ENCODE measurements at places on chromosomes 16 and 17.

DNA sequence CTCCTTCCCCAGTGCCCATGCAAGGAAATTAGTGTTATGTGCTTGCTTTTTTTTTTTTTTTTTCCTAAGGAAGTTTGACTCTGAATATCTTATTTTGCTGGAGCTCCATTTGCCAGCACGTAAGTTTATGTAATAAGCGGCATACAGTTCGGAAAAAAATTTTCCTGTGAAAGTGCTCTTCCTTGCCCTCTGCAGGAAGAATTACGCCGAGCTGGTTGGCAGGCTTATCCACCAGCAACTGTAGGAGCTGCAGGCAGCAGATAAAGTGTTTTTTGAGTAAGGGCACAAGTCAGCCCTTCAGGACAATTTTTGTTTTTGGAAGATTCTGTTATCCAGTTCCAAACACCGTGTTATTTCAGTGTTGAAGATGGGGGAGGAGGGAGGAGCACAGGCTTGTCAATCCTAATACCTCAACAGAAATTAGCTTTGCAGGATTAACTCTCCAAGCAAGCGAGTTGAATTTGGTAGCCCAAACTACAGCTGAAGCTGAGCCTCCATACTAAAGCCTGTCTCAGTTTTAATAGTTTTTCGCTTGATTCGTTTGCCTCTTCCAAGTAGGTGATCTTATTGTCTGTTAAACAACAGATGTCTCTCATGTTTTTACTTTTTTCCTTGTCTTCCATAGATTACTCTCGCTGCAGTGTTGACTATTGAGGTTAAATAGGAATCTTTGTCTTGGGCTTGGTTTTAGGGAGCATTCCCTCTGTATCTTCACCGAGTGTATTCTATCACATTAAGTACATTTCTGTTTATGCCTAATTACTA, 1.1 kb downstream of the SPECC1 start:
- DNase-seq = peak; percentile 70

DNA sequence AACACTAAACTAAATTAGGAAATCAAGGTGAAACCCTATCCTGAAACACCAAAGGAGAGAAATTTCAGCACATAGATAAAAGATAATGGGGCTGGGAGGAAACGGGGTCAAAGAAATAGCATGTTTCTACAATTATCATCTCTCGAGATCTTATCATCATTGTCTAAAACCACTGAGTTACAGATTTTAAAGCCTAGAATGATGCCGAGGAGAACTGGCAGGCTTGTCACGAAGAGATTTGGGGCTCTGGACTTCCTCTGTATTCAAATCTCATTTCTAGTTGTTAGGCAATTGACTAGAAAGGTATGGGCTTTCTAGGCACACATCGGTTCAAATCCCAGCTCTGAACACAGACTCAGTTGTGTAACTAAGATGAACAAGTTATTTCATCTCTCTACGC, 9.3 kb downstream of the PDZD9 start:
- no peak for DNase-seq

DNA sequence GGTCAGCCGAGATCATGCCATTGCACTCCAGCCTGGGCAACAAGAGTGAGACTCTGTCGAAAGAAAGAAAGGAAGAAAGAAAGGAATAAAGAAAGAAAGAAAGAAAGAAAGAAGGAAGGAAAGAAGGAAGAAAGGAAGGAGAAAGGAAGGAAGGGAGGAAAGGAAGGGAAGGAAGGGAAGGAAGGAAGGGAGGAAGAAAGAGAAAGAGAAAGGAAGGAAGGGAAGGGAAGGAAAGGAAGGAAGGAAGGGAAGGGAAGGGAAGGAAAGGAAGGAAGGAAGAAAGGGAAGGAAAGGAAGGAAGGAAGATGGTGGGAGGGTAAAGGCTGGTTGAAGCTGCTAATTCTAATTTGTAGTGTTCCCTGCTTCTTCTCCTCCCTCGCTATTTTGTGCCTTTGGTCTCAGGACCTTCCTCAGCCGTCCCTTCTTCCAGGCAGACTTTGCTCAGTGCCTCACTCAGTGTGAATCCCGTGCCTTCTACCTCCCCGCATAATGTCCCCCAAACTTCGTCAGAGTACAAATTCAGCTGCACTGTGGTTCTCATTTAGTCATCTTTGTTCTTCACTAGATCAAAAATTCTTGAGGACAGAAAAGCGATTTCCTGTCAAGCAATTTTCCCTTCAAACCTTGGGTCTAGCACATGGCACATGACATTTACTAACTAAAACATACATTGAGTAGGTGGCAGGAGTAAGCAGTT, 31.1 kb upstream of the PAFAH1B1 start:
- DNase-seq = no peak

- DNase-seq = no peak
Observed at GRCh38 chr16:73796241-73796640, 500.4 kb upstream of the PSMD7 start.

DNA sequence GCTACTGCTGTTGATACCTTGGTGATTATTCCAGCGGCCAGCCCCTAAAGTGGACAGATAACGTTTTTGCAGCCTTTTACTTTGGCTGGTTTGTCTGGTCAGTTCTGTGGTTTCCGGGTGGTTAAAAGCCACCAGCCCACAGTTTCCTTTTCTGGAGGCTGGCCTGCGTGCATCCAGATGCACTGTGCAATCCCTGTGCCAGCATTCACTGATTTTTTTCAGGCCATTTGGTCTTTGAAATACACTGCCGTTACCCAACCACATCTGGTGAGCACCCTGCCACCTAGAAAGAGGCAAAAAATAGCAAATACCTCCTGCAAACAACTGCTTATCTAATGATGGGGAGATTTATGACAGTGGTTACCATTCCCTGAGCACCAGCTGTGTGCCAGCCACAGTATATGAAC, 797 bp downstream of the NUDT7 start:
- peak; percentile 75 for DNase-seq

DNA sequence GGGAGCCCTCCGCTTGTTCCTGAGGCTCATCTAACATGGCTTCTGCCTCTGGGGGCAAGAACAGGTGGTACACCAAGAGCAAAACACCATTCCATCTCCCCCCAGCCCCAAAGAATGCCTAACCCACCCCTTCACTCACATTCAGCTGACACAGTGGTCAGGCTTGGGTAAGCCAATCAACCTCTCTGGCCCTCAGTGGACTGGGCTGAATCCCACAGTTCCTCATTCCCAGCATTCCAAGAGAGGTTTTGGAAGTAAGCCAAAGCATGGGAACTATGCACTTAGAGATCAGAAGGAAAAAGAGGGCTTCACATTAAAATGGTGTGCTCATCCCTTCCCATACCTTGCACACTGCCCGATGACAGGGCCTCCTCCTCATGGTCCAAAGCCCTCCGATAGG, 7.8 kb downstream of the PIGS start:
- peak; percentile 55 for DNase-seq

DNA sequence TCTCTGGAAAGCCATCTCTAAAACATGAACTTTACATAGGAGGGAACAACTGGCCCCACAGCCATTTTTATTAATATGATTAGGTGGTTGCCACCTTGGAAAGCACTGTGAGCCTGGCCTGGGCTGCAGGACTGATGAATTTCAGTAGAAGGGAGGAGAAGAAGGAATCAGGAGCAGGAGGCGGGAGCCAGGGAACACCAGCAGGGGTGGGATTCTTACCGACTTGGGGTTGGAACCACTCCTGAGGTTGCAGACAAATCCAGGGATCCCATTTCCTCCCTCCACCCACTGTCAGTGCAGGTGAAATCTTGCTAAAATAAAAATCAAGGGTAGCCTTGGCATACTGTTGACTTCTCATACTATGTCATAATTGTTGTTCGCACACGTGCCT, 16.9 kb upstream of the MAP3K14 start:
- DNase-seq = no peak

DNA sequence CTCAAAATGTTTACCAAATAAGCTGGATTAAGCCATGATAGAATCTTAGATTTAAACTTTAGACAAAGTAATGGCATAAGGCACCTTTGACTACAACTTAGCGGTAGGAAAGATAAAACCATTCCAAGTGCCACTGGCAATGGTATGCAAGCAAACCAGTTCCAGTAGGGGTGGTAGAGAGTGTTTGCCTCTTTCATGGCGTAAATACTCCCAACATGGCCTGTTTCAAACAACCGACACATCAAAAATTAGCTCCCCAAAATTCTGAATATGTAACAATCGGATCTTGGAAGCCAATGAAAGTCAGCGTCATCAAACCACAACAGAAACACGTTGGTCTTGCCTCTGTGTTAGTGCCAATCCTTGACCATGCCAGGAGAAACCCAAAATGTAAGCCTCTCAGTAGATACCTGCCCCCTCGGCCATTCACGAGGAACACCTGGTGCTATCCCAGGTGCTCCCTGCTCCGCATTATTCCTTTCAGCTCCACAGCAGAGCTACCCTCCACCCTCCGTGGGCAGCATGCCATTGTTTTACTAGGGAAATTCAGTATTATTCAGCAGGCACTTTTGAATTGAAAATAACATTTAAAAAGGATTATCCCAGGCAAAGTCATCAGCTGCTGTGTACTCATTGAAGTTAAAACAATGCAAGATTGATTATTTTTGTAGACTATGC, 307.8 kb upstream of the CDH11 start:
- DNase-seq = no peak

DNA sequence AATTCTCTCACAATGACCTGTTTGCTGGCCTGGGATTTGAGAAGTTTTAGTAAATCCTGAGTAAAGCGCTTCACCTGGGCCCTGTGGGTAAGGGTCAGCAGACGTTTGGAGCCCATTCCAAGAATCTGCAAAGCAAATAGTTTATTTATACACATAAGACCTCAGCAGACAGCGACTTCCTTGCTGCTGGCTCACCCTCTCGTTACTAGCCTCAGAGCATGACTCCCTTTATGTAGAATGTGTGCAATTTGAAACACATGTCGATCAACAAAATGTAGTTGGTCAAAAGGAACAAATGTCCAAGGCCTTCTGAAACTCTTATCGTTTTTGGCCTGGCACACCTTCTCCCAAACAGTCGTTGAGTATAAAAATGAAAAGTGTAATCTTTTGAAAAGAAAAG, 31.3 kb downstream of the MARF1 start:
- no peak for DNase-seq

DNA sequence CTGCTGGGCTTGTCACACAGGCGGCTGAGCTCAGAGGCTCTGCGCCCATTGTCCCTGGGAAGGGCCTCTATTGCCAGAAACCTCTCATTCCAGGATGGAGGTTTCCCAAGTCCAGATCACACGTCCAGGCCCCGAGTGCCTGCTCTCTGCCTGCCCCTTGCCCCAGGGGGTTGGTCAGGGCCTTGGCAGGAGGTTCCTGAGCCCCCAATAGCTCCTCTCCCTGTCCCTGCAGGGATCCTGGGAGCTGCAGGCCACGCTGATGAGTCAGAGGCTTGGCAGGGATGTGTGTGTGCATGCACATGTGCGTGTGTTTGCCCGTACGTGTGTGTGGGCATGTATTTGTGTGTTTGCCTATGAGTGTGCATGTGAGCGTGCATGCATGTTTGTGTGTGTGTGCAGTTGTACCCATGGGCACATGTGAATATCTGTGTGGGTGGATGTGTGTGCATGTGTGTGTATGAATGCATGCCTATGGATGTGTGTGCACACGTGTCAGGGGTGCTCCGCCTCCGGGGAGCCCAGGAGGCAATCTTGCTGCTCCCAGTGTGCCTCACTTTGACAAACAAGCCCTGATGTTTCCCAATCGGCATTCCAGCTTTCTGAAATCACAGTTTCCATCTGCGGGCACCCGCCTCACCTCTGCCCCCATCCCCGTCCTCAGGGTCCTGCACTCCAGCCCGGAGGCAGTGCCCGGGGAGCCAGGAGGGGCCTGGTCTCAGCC, 98.4 kb upstream of the GSE1 start:
- peak; percentile 95 for DNase-seq

GRCh38 chr16:60731329-60732050, 1304.7 kb downstream of the CDH8 start:
- DNase-seq = no peak

GRCh38 chr17:81244358-81245023, 5.4 kb downstream of the NDUFAF8 start:
- no peak for DNase-seq

DNA sequence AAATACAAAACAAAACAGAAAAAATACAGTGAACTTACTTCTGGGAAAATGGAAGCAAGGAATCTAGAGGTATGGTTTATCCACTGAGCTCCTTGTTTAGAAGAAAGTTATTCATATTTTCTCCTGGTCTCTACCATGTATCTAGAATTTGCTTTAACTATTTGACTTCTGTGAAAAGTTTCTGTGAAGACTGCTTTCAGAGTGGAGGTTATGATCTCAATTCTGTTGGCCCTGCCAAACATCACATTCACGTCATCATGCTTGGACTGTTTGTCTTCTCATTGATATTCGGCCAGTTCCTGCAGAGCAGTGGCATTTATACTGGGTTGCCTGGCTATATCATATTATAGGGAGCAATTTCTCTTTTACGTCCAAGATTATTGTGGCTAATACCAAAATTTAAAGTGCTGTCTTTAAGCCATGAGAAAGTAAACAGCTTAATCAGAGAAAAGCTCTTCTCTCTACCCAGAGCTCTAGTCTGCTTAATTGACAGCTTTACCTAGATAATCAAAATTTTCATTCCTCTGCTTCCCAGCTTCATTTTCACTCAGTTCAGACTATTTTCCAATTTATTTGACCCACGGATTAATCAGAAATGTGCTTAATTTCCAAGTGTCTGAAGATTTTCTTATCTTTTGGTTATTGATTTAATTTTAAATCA, at the start of gene ABCA8:
ABCA8 (minus strand) TSS at position 212 of the 661 bp plus-strand sequence. CDS start 13,358 bp downstream, outside the sequence.
- peak; percentile 91 for DNase-seq

GRCh38 chr16:3974751-3975150, 94.2 kb upstream of the CREBBP start:
- DNase-seq = no peak

DNA sequence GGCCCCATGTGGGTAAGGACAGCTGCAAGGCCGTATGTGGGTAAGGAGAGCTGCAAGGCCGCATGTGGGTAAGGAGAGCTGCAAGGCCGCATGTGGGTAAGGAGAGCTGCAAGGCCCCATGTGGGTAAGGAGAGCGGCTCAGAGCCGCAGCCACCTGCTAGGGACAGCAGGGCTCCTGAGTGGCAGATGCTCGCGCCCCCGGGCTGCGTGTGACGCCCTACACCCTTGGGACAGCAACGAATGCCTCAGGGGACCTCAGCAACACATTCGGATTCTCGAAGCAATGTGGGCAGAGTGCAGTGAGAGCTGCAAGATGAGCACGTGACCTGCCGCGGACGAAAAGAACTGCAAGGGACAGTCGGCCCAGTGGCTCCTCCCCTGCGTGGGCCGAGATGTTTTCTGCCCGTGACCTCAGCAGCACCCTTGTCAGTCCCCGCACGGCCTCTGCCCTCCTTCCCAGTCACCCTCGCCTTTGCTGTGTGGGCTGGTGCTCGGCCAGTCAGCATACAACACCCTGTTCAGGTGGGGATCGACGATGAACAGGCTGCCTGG, 9.6 kb upstream of the SLC38A8 start:
- no peak for DNase-seq

- no peak for DNase-seq
Observed at GRCh38 chr16:57208926-57209325, 22.8 kb downstream of the RSPRY1 start.

DNA sequence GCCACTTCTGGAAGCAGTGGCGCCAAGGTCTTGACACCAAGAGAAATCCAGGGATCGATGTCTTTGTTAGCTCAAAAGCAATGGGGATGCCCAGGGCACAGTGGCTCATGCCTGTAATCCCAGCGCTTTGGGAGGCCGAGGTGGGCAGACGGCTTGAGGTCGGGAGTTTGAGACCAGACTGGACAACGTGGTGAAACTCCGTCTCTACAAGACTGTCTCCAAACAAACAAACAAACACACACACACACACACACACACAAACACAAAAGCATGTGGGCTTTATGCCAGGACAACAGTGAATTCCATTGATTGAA, 22.4 kb upstream of the FAAP100 start:
- no peak for DNase-seq
